A549 treated with CpdA at 1 μM for 4 hours (cell line): ENCODE measurements at places on chromosomes 1 and 21. TPM values are rescaled to one million over a fixed set of nuclear protein-coding genes. Genes with fewer than 3 reads are reported as not detected.

The ZYG11A gene
- total RNA-seq, result 2.1 to 2.7 TPM (median 2.5 TPM) in 5 replicates

The SPRR3 gene
- 0.22 TPM in 1 of 5 replicates, not detected in the others for total RNA-seq

The ANXA9 gene
- total RNA-seq, result 0.70 to 1.3 TPM (median 0.83 TPM) in 5 replicates

The SPRR2F gene
- not detected in 5 replicates for total RNA-seq

The LCE2C gene
- total RNA-seq, result not detected in 5 replicates

The CFHR2 gene
- total RNA-seq, result not detected in 5 replicates

The MR1 gene
- total RNA-seq, result 6.5 to 9.6 TPM (median 7.3 TPM) in 5 replicates

The S100A16 gene
- total RNA-seq, result 412 to 491 TPM (median 455 TPM) in 5 replicates

The MMEL1 gene
- total RNA-seq, result 0.11 to 0.35 TPM in 2 of 5 replicates, not detected in the others

The FCGR3A gene
- not detected in 5 replicates for total RNA-seq

The RAB3B gene
- 6.0 to 12.8 TPM (median 7.0 TPM) in 5 replicates for total RNA-seq

The HRNR gene
- total RNA-seq, result 0.01 TPM in 1 of 5 replicates, not detected in the others

The CD58 gene
- 20.8 to 24.0 TPM (median 22.9 TPM) in 5 replicates for total RNA-seq
